ENCODE measurements at places on chromosomes 3 and 15.

DNA sequence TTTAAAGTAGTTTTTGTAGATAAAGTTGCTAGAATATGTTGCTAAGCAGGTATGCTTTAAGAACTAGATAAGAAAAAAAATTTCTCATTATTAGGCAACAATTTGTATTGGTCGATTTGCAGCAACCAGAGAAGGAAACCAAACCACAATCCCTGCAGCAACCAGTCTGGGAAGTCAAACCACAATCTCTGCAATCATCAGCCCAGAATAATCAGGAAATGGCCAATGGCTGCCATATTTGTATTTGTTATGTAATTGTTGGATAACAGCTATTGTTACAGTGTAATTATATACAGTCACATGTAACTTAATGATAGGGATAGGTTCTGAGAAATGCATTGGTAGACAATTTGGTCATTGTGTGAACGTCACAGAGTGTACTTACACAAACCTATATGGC lies 23.6 kb downstream of the STXBP5L start:
- no peak for DNase-seq

- DNase-seq, result no peak
Observed at GRCh38 chr3:88773766-88774165, 333.7 kb upstream of the EPHA3 start.

DNA sequence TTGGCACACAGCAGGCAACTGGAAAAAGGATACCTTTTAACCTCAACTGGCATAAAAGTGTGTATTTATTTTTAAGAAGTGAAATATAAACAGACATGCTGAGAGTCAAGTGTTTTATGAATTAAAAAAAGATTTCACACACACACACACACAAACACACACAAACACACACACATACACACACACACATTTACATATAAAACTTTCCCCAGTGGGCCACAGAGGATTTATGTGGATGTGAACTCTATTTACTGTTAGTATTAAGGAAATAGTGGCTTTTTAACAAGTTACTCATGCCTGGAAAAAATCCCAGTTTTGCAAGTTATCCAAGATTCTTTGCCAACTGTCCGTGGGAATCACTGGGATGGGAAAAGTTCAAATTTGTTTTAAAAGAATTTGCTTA lies 725.9 kb upstream of the NR2F2 start:
- peak; percentile 85 for DNase-seq

DNA sequence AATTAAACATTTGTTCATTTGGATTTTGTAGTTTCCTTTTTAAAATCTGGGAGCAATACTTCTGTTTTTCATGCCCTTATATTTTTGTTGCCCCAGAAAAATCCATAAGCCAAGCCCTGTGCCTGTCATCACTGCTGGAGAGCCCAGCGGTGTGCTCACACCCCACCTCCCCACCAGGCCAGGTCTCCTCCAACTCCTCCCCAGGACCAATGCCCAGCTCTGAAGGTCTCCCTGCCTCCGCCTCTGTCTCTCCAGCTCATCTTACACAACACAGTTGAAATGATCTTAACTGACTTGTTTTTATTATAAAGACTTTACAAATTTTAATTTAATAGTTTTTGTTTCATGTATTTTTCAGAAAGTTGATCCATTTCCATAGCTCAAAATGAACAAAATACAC lies 66.4 kb downstream of the RHCG start:
- DNase-seq, result no peak

GRCh38 chr15:89175617-89176191 lies 45.7 kb downstream of the RLBP1 start:
- no peak for DNase-seq

DNA sequence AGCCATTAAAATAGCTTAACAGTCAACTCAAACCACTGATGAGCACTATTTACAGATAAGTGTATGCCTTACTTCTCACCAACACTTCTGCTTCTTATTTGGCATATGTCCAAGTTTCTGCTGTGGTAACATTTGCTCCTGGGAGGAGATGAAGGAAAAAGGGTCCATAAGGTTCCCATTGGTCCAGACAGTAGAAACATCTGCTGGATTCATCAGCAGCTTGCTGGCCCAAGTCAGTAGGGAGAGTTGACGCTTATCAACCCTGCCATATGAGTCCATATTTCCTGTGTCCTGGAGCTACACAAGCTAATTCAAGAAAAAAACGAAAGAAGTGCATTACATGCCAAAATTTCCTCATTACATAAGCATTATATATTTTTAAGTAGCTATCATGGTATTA lies 824.5 kb downstream of the CADM2 start:
- no peak for DNase-seq

- no peak for DNase-seq
Observed at GRCh38 chr15:74128785-74129585, 1.4 kb upstream of the ISLR2 start.

- no peak for DNase-seq
Observed at GRCh38 chr3:59502806-59503205, 453.0 kb upstream of the CFAP20DC start.

DNA sequence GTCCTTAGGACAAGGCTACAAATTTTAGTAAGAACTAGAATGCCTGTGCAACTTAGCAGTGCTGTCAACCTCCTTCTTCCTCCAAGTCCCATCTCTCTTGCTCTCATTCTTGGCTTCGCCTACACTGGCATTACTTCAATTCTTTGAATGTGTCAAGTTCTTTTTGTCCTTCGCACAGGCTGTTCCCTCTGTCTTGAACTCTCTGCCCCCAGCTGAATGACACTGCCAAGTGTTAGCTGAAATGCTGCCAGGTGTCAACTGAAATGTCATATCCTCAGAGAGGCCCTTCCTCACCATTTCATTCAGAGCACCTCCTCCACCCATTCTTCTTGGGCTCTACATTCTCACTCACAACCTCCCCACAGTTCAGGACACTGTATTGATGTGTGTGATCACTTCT lies 48.8 kb upstream of the PSMD6 start:
- no peak for DNase-seq

- no peak for DNase-seq
Observed at GRCh38 chr3:50562861-50563260, 4.7 kb downstream of the C3orf18 start.

- DNase-seq, result no peak
Observed at GRCh38 chr15:79702621-79703020, 194.2 kb downstream of the MTHFS start.

DNA sequence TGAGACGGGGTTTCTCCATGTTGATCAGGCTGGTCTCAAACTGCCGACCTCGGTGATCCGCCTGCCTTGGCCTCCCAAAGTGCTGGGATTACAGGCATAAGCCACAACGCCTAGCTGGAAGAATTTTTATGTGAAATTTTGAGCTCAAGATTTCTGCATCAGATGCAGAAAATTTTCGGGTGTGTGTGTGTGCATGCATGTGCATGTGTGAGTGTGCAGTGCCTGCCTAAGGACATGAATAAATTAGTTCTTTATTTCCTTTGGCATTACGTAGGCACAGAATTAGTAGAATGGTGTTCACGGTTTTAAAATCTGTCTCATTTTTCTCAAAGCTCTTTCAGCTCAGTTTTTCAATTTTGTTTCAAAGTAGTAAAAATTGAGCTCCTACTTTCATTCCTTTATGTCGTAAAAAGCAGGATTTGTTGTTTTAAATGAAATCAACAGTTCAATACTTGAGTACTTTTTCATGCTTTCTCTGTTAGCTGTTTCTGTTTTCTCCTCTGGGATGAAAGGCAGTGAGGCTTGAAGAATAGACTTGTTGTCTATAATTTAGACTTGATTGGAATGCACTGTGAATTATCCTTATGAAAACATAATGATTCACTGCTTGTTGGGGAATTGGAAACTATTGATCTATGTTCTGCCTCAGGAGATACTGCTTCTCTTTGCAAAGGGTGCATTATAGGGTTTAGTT lies 23.3 kb upstream of the RAB11A start:
- no peak for DNase-seq

GRCh38 chr3:37594873-37595783 lies 266.6 kb upstream of the CTDSPL start:
- no peak for DNase-seq

DNA sequence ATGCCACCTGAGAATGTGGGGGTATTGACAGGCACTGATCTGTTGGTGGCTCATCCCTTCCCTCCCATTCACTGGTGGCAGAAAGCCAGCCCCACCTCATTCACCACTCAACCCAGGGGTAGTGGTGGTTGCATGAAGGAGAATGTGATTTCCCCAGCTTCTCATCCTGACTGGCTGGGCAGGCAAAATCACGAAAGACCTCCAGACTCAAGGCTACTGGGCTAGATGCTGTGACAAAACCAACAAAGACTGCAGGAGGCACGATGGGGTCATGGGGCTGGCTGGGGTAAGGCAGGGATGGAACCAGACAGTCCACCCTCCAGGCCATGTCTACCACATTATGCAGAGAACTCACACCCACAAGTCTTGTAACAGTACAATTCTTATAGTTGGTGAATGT lies 33.9 kb downstream of the FSTL1 start:
- no peak for DNase-seq

DNA sequence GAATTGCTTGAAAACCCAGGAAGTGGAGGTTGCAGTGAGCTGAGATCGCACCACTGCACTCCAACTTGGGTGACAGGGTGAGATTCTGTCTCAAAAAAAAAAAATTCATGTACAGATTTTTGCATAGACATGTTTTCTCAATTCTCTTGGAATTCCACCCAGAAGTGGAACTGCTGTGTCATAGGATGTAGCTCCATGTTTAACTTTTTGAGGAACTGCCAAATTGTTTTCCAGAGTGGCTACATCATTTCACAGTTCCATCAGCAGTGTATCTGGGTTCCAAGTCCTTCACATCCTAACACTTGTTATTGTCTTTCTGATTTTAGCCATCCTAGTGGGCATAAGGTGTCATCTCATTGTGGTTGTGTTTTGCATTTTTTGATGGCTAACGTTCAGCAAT lies 9.9 kb downstream of the CAPN7 start:
- no peak for DNase-seq

DNA sequence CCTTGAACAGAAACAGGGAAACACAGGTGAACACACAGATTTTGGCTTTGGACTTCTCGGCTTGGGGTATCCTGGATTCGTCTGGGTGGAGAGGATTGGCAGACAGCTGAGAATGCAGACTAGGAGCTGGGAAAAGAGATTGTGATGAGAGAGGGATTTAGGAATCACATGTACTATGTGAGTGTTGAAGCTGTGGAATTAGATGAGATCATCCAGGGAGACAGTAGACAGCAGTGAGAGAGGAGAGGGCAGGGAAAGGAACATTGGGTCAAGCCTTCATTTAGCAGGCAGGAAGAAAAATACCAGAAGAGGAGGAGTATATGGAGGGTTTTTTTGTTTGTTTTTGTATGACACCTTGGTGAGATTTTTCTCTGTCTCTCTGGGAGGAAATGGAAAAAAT lies 262.1 kb upstream of the TBL1XR1 start:
- DNase-seq, result peak; percentile 73

DNA sequence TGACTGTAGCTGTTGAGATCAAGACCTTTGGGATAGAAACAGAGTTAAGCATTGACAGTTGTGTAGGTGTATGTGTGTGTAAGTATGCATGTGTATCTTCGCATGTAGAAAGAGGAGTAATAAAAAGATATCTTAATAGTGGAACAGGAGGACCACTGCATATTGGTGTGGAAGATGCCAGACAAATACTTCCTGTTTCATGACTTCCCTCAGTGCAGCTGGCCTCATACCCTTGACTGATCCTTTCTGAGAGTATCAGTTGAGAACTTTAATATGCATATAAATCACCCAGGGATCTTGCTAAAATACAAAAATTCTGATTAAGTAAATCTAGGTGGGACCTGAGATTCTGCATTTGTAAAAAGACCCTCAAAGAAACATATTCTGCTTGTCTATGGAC lies 8.5 kb upstream of the ZBED2 start:
- no peak for DNase-seq

- DNase-seq, result no peak
Observed at GRCh38 chr3:63853106-63853505, 10.5 kb downstream of the THOC7 start.

DNA sequence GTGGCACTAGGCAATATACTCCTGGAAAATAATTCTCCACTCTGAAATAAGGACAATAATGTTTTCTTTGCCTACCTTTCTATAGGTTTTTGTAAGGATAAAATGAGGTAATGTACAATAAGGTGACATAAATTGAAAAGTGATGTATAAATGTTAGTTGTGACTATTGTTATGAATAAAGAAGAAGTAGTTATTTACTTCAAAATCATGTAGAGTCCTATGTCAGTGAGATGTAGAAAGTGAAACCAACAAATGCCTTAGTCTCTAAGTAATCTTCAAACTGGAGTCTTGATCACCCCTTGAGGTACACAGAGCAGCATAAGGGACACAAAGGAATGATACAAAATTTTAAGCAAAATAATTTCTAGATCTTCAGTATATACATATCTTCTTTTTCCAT lies 60.3 kb upstream of the TP63 start:
- DNase-seq, result no peak

DNA sequence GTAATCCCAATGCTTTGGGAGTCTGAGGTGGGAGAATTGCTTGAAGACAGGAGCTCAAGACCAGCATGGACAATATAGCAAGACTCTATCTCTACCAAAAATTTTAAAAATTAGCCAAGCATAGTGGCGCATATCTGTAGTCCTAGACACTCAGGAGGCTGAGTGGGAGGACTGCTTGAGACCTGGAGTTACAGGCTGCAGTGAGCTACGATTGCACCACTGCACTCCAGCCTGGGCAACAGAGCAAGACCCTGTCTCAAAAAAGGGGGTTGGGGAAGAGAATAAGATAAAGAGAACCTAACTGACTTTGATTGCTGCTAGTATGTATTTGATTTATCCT lies 755 bp downstream of the CD200R1 start:
- DNase-seq, result no peak

GRCh38 chr15:86336051-86336788 lies 256.5 kb downstream of the AGBL1 start:
- no peak for DNase-seq

GRCh38 chr3:28008235-28008634 lies 233.2 kb upstream of the CMC1 start:
- no peak for DNase-seq

DNA sequence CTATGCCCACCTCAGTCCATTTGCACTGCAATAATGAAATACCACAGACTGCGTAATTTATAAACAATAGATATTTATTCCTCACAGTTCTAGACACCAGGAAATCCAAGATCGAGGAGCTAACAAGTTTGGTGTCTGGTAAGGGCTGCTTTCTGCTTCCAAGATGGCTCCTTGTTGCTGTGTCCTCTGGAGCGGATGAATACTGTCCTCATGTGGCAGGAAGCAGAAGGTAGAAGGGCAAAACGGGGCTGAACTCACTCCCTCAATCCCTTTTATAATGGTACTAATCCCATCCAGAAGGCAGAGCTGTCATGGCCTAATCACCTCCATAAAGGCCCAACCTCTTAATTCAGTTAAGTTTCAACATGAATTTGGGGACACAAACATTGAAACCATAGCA lies 75.3 kb downstream of the P2RY1 start:
- DNase-seq, result no peak

Measured in muscle of arm (tissue), 14 donors.